Activated CD8-positive, alpha-beta memory T cell treated with anti-CD3 and anti-CD28 coated beads for 1 hour (primary cell): ENCODE measurements at places on chromosomes 7 and 10.

GRCh38 chr7:44736896-44737295 is 11.8 kb upstream of the ZMIZ2 start:
- no peak for DNase-seq

DNA sequence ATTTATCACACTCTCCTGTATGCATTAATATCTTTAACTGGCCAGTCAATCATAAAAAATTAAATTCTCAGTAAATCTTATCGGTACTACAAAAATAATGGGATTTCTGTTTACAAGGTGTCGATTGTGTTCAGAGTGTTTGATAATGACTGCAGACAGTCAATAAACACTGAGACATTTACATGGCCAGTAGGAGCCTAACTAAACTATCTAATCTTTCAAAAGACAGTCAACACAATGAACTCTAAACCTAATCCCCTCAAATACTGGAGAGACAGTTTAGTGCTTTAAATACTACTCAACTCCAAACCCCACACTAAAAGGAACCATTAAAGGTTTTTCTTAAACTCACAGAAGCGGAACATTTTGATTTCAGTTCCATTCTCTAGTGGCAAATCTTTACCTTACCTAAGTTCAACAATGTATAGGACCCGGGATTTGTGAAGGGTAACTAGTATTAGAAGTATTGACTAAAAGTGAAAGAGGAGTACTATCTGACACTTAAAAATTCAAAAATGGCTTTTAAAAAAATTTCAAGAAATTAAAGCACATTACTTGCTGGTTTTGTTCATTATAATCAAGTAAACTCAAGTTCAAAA is 37.3 kb upstream of the EXOC6 start:
- DNase-seq: no peak

- DNase-seq: no peak
These were observed 1.5 kb upstream of the HOXA9 start for GRCh38 chr7:27166531-27167505.

DNA sequence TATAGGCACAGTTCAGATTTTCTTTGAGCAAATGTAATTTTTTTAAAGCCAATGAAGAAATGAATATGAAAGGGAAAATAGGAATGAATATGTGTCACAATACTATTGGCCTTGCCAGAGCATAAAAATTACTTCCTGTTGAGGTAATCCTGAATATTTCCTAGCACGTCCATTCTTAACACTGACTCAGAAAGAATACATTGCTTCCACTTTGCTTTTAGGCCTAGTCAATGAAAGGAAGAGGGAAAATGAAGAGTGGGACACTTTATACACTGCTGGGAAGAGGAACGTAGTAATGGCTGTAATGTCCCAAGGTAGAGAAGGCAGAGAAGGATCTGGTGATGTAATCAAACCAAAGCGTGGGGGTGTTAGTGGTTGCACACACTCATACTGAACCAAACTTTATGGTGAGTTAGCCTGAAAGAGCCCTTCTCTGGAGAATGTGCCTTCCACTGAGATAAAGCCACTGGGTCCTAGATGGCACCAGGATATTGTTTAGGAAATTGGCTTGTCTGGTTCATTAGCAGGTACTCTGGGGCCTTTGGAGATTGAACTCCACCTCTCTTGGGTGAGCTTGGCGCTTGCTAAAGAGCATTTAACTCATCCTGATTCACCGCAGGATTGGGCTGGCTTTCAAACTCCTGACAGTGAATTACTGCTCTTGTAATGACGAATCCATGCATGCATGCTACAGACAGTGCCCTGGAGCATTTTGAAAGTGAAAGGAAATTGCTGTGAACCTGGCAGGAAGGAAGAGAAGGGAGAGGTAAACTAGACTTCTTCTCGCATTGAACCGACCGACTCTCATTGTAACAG is 254.9 kb downstream of the KIAA1217 start:
- no peak for DNase-seq

- DNase-seq: no peak
These were observed 86.4 kb downstream of the CTBP2 start for GRCh38 chr10:125073996-125074395.

DNA sequence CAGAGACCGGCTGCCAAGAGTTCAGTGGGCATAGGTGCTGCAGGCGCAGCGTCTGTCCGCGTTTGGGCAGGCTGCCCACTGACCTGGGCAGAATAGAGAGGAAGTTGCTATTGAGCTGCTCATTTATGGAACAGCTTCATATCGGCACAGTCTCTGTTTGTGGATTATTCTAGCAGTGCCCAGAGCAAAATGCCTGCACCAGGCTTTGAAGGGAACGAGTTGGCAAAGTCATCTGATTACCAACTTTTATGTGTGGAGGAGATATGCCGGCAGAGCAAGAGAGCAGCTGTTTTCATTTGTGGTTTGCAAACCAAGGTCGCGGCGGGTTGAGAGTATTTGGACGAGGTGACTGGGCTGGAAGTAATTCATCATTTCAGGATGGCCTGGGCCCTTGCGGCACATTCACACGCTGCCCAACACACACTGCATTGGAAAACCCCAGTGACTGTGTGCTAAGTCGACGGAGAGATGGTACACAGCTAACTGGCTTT is 228.5 kb downstream of the TCERG1L start:
- DNase-seq: no peak

- DNase-seq: no peak
These were observed 233.4 kb upstream of the SLC26A5 start for GRCh38 chr7:103679151-103680132.
